ENCODE measurements at places on chromosomes 11 and 22.

DNA sequence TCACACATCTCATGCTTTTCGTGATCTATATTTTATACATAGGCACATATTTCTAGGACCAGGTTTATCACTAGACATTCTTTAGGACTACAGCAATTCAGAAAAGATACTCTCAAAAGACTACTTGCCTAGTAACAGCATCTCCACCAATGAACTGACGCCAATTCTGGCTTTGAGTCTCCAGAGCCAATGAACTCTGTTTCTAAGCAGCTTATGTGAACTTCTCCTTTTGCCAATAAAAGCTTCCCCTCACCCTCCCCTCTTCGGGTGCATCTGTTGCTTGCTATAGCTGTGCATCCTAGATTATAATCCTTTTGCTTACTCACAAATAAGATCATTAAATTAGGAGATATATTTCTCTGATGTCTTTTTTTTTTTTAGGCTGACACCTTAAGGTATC, 11.4 kb upstream of the ANKK1 start:
- DNase-seq = no peak

GRCh38 chr11:23679041-23679440, 817.8 kb upstream of the LUZP2 start:
- no peak for DNase-seq

- no peak for DNase-seq
These were observed 159.7 kb downstream of the DBX1 start for GRCh38 chr11:20000351-20001134.

GRCh38 chr11:115193914-115194801, 310.1 kb downstream of the CADM1 start:
- DNase-seq = no peak

- no peak for DNase-seq
These were observed 83.2 kb downstream of the ZNF280B start for GRCh38 chr22:22425356-22425755.

GRCh38 chr11:64960719-64961118, 11.2 kb downstream of the MAJIN start:
- no peak for DNase-seq

- no peak for DNase-seq
These were observed 13.4 kb upstream of the CTSD start for GRCh38 chr11:1776944-1777715.

- DNase-seq = no peak
These were observed 496 bp downstream of the SYT7 start for GRCh38 chr11:61580271-61580888.

DNA sequence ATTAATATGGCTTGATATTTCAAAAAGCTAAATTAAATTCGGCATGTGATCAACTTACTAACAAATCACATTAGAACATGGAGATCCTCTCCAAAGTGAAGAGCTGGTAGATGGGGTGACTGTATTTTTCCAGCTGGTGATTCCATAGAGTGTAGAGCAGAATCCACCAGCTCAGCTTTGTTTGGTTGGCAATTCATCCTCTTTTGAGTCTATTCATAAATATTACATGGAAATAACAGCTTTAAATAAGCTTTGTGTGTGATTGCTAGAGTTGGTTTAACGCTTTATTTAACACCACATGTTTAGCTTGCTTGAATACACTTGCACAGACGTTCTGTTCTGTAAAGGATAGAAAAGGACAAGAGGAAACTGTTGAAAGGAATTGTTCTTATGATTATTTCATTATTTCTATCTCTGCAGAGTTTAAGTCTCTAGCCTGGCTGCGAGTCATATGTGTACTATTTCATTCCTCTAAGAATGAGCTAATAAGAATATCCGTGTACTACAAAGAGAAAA, 738.3 kb upstream of the KIRREL3 start:
- no peak for DNase-seq

DNA sequence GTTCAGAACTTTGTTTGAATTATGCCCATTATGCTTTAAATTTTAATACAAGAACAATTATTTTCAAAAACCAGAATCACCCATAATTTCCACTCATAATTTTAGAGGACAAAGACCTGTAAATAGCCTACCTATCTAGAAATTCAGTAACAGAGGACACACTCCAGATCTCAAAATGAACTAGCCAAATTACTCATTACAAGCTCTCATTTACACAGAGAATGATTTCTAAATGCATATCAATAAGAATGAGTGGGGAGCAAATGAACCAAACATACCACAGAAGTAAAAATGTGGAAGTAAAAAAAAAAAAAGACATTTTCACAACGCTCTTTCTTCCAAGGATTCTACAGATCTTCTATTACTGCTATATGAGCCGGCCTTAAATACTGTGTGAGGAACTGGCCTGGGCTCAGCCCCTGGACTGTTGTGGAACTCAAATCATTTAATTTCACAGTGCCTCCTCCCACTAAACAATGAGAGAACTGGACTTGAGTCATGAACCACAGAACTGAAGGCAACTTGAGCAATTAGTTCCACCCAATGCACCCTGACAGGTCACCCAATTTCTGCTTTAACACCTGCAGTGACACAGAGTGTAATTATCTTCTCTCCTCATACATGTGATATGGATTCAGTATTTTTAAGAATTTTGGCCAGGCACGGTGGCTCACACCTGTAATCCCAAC, 8.0 kb downstream of the MRTFA start:
- no peak for DNase-seq

All from T-helper 2 cell treated with Interferon-gamma antibody and Interleukin-4, amounts not matched to agents 5 μg/mL and 100 μg/mL, for 36 hours (primary cell).